ENCODE measurements at places on chromosomes 4 and X.
A peak's percentile ranks its signal among the peaks of the same experiment; 100 is the strongest.

GRCh38 chrX:31604629-31605221 is 532.9 kb upstream of the FTHL17 start:
- DNase-seq = no peak

GRCh38 chr4:38601244-38601915 is 62.6 kb upstream of the KLF3 start:
- DNase-seq = peak; percentile 47

DNA sequence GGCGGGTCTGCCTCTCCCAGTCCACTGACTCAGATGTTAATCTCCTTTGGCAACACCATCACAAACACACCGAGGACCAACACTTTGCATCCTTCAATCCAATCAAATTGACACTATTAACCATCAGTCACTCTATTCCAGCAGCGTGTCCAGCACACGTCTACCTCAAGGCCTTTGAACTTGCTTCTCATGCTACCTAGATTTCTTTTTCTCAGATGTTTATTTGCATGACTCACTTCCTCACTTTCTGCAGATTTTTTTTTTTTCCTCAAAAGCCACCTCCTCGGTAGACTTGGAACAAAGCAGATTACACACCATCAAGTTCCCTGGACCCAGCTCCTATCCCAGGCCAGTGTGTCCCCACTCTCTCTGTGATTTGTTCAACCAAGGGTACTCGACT is 49.5 kb downstream of the SUPT20HL2 start:
- DNase-seq = no peak

DNA sequence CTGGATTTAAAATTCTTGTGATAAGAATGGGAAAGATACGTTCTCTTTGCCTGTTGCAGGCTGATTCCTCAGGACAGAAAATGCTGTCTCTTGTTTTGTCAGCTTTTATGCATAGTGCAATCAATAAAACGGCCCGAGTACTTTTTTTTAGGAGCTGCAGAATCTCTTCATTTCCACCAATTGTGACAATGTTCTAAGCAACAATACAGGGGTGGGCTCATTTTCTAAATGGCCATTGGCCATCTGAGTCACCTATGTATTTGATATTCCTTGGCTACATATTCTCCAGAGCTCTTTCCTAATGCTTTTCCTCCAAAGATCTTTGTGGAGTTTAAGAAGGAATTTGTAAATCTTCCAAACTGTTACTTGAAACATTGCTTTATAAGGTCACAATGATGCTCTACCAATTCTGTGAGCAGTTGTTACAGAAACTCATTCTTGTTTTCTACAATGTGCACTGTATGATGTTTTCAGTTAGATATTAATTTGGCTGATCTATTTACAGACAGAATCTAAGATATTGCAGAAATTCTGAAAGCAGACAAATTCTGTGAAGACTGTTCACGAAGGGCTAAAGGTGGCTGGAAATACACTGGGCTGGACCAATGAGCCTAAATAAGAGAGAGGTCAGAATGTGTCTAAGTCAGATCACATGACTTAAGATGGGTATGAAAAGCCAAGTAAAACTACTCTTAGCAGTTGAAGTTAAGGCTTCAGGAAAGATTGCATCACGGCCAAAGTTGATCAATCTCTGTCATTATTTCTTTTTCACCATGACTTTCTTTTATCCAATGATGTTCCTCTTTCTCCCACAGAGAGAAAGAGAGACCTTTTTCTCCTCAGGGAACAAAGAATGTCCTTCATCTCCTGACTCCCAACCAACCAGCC is 33.4 kb downstream of the TAPT1 start:
- peak; percentile 14 for DNase-seq

DNA sequence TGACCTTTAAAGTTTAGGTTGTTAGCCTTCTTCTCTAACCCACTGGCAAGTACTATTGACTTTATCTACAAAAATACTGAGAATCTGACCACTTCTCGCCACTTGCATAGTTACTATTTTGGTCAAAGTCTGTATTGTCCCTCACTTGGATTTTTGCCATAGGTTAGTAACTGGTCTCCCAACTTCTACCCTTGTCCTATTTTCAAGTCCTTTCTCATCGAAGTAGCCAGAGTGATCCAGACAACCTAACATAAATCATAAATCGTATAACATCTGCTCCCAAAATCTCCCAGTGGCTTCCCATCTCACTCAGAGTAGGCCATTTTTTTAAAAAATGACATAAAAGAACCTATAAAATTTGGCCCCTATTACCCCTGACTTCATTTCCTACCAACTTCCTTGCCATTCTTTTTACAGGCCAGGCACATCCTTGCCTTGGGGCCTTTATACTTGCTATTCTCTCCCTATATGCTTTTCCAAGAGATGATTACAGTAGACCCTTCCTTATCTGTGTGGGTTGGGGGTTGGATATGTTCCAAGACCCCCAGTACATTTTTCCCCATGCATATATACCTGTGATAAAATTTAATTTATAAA is 29.0 kb downstream of the WDFY3 start:
- DNase-seq = no peak

- no peak for DNase-seq
These were observed 124.0 kb upstream of the CLNK start for GRCh38 chr4:10808591-10808990.

DNA sequence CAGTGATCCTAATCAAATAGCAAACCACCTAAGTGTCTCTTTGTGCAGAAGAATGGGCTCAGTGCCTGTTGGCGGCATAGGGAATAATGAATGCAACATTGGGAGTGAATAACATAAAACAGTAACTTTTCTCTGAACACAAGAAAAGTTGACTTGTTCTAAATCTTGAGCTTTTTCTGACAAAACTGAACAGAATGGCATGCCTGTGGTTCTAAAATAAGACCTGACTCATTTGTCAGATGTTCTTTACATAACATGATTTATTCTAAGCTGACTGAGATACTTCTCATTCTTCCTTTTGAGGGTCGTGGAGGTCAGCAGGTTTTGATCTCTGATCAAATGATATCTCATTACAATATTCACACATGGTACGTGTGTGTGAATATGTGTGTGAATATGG is 165.4 kb upstream of the WDR1 start:
- DNase-seq = no peak

DNA sequence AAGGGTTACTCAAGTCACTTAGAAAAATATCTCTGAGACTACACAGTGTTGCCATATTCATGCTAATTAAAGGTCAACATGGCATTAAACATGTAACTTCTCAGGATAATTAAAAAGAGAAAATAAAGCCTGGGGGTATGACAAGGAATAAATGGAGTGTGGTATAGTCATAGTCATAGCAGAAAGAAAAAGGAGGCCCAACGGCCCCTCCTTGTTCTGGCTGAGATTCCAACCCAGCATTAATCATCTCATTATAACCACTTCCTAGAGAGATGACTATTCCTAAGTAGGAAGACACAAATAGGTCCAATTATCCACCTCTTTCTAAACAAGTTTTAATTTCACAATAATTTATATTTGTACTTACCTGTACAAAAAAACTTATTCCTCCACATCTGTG is 778.4 kb upstream of the AADAT start:
- DNase-seq = no peak

- DNase-seq = peak; percentile 32
These were observed 112.9 kb upstream of the NOCT start for GRCh38 chr4:138902705-138903104.

DNA sequence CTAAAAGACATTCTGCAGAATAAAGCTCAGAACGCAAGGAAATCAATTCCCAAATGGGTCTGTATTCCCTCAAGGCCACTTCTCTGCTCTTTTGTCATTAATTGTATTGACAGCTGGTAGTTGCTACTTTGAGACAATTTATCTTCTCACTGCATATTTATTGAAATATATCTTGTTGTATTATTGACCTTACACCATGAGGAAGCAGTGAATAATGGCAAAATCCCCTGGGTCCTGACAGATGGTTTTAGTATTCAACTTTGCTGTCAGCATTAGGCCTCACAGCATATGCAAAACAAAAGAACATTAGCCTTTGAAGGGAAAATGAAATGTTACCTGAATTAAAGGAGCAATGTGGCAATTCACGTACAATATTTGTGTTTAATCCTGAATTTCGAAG is 406.1 kb upstream of the TRAM1L1 start:
- DNase-seq = no peak

DNA sequence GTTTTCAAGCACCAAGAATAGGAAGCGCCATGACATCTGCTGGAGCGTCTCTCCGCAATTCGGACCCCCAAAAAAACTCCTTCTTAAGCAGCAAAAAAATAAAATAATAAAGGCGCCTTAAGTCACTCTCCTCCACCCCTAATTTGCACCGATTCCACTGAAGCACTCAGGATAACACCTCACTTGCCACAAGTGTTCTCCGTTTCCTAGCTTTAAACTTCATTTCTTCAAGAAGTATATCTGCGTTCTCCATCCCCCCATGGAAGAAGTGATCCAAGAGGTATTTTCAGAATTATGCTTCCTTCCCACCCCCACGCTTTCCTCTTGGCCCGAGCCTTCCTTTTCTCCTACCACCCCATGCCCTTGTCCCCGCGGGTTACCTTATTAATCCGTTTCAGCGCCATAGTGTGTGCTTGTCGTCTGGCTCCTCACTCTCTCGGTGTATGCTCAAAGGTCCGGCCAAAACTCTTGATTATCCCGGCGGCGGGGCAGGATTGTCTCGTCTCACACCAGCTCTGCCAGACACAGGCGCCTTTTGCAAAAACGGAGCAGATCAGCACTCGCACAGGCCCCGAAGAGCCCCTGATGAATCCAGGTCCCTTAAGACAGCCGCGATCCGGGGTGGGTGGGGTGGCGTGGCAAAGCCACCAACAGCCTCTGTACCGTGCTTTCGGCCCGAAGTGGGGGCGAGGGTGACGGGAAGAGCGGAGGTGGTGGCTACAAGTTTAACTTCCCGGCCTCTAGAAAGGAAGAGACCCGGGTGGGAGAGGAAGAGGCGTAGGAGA is 1.1 kb downstream of the UBE2D3 start:
- DNase-seq = no peak

DNA sequence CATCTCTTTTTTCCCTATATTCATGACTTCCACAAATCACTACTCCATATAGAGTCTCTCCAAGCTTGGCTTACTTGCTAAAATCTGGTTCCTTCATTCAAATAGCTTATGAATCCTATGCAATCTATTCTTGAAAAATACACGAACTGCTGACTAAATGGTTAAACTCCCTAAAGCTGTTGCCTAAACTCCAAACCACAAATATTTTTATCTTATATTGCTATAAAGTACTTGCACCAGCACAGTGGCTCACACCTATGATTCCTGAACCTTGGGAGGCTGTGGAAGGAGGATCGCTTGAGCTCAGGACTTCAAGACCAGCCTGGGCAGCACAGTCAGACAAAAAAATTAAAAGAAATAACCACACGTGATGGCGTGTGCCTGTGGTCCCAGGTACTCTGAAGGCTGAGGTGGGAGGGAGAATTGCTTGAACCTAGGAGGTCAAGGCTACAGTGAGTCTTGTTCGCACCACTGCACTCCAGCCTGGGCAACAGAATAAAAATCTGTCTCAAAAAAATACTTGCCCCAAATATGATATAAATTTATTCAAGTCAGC is 2.2 kb downstream of the FBXO8 start:
- no peak for DNase-seq

- no peak for DNase-seq
These were observed 1285.8 kb downstream of the TECRL start for GRCh38 chr4:63123441-63123840.

- DNase-seq = no peak
These were observed 137.8 kb upstream of the DUSP21 start for GRCh38 chrX:44705817-44706551.

- DNase-seq = no peak
These were observed at the start of gene PDGFRA for GRCh38 chr4:54228961-54229501. Gene PDGFRA (plus strand): TSS chr4:54229293. CDS start chr4:54258769, 29,476 bp downstream.

- DNase-seq = peak; percentile 37
These were observed 32.5 kb downstream of the LANCL3 start for GRCh38 chrX:37603938-37604409.

Measured in hematopoietic multipotent progenitor cell treated with erythropoietin and hydrocortisone succinate and interleukin-3 and kit ligand, for 6 days (in vitro differentiated cells).